Stimulated activated CD8-positive, alpha-beta memory T cell treated with anti-CD3 and anti-CD28 coated beads, Interleukin-7, amount 100 ng/mL, for 1 hour (primary cell): ENCODE measurements at places on chromosomes 11 and 22.
A peak's percentile ranks its signal among the peaks of the same experiment; 100 is the strongest.

DNA sequence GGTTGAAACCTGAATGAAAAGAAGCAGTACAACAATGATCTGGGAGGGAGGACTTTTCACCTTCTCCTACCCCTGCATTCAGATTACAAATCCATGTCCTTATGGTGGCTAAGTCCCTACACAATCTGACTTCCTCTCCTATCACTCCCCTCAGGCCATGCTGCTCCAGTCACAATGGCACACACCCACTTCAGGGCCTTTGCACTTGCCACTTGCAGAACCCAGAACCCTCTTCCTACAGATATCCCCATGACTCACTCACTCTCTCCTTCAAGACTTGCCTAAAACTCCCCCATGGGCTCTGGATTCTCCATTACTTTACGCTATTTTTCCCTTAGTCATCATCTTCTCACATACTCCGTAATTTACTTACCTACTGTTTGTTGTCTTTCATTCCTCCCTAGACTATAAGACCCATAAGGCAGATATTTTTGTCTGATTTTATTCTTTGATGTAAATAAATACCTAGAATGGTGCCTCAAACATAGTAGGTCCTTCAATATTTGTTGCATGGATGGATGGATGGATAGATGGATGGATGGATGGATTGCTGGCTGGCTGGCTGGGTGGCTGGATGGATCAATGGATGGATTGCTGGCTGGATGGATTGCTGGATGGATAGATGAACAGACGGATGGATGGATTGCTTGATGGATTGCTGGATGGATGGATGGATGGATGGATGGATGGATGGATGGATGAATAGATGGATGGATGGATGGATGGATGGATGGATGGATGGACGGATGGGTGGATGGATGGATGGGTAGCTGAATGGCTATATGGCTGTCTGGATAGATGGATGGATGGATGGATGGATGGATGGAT is 94.7 kb upstream of the NAV2 start:
- DNase-seq, result no peak

DNA sequence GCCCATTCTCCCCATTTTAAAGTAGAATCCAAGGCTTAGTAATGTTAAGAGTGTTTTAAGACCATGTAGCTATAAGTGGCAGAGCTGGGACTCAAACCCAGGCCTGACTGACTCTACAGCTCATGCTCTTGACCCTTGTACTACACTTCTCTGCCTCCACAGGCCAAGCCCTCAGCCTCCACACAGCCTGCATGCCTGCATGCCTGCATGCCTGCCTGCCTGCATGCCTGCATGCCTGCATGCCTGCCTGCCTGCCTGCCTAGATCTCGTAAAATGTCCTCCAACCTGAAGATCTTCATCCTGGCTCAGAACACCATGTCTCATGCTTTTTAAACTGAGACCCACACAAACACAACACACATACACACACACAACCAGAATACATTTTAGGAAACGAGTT is 18.6 kb downstream of the TBC1D10A start:
- no peak for DNase-seq

GRCh38 chr22:33354928-33355327 is 296.7 kb upstream of the SYN3 start:
- no peak for DNase-seq

DNA sequence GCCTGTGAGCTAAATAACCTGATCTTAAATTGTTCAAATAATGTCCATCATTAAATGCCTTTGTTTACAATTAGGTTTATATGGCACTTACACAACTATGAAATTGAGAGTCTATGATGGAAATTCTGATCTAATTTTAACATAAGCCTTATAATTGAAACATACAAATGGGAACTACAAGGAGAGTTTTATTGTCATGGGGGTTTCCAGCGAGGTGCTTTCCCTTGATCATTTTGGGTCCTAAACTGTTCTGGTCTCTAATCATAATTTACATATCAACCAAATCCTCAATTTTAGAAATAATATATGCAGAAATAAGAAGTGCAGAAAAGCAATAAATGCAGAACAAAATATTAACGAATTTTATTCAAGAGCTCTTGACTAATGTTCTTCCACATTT is 44.9 kb downstream of the RRAS2 start:
- DNase-seq, result no peak

GRCh38 chr11:58573451-58574104 is 2.1 kb downstream of the LPXN start:
- DNase-seq, result peak; percentile 19

- no peak for DNase-seq
These were observed 134.7 kb downstream of the ME3 start for GRCh38 chr11:86537541-86538222.

GRCh38 chr22:30411780-30412179 is 13.8 kb upstream of the MTFP1 start:
- DNase-seq, result no peak

DNA sequence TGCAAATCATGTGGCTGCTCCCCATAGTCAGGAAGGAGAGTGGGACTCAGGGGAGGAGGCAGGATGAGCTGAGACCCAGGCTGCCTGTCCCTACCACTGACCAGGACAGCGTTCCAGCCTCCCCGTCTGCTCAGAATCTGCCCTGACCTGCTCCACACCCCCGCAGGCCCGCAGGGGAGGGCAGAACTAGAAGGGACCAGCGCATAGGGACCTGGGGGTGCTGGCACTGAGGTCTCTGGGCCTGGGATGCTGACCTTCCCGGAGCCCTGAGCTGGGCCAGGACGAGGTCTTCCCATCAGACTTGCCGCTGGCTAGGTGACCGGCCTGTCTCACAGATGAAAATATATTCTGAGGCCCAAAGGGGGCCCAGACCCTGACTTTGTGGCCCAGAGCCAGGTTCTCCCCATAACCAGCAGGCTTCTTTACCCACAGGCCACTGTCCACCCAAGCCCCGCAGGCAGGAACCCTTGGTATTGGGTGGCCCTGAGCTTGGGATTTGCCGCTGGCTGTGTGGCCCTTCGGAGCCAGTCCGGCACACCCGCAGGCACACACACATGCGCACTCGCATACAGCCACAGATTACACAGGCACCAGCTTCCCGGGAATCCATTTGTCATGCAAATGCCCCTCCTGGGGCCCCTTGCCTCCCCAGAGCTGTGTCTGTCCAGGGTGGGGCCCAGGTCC is 13.8 kb upstream of the PIM3 start:
- DNase-seq, result no peak
